CD8-positive, alpha-beta T cell (primary cell): ENCODE measurements at places on chromosomes 4 and X.

DNA sequence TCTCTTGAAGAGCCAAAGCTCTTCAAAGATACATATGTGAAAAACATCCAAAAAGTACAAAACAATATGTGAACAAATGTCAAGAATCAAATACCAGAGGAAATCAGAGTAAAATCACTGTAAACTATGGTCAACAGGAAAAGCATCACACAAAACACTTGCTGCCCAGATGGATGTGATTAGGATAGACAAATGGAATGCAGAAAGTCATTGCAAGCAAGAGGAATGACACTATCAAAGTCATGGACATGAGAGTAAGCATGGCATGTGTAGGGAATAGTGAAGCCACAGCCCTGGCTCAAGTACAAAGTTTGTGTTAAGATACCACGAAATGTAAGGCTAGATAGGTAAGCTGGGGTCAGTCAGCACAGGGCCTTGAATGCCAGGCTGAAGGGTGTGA lies 37.7 kb downstream of the CLDN2 start:
- no peak for DNase-seq

- no peak for DNase-seq
Measured at GRCh38 chr4:57136281-57136680, 26.1 kb upstream of the IGFBP7 start.

DNA sequence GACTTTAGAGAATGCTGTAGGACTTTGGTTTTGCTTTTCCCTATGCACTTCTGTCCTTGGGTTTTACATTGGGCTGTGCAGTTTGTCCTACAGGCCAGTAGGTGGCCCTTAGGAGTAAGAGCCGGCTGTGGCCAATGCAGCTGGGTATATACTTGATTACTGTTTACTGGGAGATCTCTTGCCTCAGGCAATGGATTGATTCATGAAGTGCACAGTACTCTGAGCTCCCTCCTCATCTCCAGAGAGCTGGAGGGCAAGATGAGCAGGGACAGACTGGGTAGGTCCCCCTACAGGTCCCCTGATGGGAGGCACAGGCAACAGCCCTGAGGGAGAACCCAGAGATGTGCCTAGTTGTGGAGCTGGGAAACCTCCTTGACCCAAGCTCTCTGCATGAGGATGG lies 103.8 kb upstream of the QRFPR start:
- DNase-seq = no peak

DNA sequence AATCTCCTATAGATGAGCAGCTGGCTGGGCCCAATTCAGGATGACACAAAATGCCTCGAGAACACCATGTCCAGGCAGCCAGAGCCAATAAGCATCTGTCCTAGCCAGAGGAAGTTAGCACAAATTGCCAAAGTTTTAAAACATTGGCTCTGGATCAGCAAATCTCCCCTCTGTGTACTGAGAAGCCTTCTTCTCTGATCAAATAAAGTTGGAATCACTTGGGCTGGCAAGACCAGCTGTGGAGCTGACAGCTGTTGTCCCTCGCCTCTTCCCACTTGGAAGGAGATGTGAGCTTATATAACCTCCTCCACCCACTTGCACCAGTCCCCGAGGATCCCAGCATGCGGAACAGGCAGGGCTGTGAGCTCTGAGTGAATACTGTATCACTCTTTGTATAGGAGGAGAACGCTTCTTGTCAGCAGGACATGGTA lies 183.9 kb downstream of the OPHN1 start:
- no peak for DNase-seq

- DNase-seq = no peak
Measured at GRCh38 chr4:42078184-42078801, 74.2 kb downstream of the BEND4 start.

- no peak for DNase-seq
Measured at GRCh38 chr4:172777729-172778431, 390.7 kb upstream of the GALNT7 start.

- DNase-seq = no peak
Measured at GRCh38 chr4:102042871-102043802, 252.6 kb downstream of the BANK1 start.

DNA sequence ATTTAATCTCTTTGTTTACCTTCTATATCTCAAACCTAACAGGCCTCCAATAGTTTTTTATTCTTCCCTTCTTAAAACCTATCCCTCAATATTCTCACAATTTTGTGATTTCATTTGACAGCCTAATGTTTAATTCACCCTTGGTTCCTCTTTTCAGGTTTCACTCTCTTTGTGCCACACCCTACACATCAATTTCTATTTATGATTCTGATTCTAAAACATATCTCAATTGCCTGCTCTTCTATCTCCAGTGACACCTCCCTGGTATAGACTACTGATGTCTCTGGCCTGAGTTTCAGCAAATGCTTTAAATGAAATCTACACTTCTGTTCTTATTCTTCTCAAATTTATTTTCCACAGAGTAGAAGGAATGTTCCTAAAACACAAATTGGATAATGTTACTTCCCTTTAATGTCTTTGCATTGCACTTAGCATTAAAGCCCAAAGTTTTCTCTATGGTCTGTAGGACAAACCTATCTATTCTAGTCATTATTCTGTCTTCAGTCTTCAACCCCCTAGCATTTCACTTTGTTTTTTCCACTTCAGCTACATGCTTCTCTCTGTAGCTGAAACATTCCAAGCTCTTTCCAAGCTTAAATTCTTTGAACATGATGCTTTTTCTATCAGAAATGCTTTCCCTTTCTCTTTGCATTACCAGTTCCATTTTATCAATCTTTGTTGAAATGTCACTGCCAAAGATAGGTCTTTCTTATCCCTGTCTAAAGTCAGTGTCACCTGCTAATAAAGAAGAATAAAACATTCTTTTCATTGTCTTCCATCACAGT lies 622.0 kb downstream of the CENPC start:
- DNase-seq = no peak

DNA sequence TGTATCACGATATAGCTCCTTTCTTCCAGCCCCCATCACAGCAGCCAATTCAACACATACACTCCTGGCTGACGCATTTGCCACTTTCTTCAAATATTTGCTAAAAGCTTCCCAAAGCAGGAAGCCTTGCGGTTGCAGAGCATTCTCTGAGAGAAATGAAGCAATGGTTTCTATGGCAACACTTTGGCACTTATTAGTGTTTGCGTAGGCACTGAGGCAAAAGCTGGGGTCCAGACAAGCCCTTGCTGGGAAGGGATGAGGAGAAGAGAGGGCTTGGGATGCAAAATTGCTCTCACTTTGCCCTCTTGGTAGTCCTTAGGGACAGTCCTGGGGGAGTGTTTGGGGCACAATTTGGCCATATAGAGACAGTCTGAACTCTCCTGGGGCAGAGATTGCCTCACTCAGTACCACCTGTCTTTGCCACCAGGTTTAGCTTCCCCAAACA lies 55.0 kb upstream of the PAK3 start:
- no peak for DNase-seq

- DNase-seq = no peak
Measured at GRCh38 chrX:151985955-151986354, 11.5 kb upstream of the GABRE start.

DNA sequence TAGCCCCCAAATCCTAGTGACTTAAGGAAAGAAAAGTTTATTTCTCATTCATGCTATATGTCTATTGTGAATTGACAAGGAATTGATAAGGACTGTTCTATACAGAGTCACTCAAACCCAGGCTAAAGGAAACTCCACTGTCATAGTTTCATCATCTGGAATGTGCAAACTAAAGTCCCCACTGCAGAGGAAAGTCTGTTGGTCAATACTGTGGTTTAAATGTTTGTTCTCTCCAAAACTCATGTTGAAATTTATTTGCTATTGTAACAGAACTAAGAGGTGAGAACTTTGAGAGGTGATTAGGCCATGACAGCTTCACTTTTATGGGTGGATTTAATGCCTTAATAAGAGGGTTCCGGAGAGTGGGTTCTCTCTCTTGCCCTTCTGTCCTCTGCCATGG lies 149.6 kb downstream of the COX18 start:
- no peak for DNase-seq

DNA sequence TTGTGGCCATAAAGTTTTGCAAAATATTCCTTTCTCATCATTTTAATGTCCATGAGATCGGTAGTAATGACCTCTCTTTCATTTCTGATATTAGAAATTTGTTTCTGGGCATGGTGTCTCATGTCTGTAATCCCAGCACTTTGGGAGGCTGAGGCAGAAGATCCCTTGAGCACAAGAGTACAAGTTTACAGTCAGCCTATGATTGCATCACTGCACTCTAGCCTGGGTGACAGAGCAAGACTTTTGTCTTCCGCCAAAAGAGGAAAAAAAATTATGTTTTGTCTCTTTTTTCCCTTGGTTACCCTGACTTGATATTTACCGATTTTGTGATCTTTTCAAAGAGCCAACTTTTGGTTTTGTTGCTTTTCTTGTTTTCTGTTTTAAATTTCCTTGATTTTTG lies 10.8 kb upstream of the NKAP start:
- DNase-seq = peak; percentile 43

DNA sequence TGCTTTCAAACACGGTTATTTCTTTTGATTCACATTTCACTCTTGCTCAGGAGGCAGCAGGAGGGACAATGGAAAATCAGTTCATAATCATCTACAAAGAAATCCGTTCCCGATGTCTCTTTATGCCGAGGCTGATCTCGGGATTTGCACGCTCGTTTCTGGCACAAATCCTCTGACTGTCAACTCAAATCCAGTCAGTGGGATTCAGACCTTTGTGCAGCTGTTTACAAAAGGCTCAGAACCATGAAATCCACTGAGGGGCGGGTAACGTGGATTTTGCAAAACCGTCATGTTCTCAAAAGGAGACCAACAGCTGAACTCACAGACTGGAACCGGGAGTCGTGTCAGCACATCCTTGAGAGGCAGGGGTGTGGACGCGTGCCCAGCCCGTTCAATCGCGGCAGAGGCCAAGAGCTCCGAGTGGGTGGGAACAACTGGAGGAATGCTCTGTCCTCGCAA lies 46.4 kb downstream of the ACOX3 start:
- no peak for DNase-seq

DNA sequence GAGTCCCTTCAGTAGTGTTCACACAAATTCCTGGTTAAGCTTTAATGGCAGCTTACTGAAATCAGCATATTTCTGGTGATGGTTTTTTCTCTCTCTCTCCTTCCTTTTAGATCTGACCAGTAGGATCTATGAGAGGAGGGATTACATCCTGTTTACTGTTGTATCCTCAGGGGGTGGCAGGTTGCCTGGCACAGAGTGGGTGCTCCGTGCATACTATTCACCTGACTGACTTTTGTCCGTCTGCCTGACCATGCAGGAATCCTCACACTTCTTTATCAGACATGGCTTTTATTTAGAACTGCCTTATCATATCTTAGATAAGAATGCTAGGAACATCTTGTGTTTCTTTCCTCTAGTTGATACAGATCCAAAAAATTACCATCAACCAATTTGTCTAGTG lies 29.6 kb downstream of the MCUB start:
- no peak for DNase-seq

DNA sequence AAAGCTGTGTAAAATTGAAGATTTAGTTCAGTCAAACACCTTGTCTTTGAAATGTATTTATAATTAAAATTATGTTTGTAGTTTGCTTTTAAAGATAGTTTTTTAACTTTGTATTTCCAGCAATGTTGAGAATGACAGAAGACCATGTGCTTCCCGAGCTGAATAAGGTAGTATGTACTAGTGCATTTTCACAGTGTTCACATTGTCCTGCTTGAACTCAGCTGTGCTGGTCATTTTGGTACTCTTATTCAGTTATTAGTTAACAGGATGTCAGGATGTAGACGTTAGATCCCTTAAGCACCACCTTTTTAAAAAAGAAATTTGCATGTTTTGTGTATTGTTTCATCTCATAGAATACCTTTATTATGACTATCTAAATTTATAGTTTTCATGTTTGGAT lies 28.4 kb downstream of the ANAPC4 start:
- no peak for DNase-seq

- no peak for DNase-seq
Measured at GRCh38 chr4:40373636-40374035, 38.5 kb downstream of the CHRNA9 start.

DNA sequence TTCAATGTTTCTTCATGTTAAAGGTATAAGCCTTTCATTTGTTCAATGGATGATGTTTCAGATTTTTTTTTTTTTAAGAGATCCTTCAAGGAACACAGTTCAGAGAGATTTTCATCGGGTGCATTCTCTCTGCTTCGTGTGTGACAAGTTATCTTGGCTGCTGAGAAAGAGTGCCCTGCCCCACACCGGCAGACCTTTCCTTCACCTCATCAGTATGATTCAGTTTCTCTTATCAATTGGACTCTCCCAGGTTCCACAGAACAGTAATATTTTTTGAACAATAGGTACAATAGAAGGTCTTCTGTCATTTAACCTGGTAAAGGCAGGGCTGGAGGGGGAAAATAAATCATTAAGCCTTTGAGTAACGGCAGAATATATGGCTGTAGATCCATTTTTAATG lies 75.8 kb downstream of the NPNT start:
- no peak for DNase-seq

GRCh38 chr4:105130945-105131344 lies 15.7 kb upstream of the TET2 start:
- no peak for DNase-seq

DNA sequence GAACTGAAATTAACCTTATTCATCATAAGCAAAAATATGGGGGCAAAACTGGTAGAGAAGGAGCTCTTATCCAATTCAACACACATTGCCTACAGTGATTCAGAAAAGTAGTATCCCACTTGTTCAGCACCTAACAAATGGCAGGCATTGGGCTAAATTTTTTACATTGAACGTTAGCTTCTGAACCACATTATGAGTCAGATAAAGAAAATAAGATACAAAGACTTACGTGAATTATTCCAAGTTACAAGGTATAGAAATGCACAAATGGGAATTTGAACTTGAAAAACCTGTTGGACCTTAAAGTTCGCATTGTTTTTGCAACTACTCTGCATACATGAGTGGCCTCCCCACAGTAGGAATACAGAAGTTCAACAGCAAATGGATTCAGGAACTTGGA lies 210.6 kb downstream of the LDB2 start:
- DNase-seq = no peak

- no peak for DNase-seq
Measured at GRCh38 chr4:2833671-2834000, 10.0 kb upstream of the ADD1 start.

DNA sequence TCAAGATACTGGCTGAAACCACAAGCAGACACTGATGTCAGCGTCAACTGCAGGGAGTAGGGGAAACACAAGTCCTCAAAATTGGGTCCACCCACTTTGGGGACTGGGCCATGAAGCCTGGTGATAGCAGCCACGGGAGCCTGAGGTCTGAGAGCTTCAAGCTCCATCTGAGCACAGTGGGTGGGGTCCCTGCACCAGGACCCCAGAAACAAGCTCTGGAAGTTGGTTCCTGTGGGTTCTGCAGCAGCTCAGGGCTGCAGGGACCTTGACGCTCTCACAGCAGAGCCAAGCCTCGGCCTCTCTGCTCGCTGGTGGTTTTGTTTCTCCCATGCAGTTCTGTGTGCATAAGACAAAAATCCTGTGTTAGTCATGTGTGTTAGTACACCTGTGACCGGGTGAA lies 54.5 kb downstream of the CPLX1 start:
- no peak for DNase-seq

- DNase-seq = peak; percentile 6
Measured at GRCh38 chr4:115090483-115091075, 22.8 kb downstream of the NDST4 start.

DNA sequence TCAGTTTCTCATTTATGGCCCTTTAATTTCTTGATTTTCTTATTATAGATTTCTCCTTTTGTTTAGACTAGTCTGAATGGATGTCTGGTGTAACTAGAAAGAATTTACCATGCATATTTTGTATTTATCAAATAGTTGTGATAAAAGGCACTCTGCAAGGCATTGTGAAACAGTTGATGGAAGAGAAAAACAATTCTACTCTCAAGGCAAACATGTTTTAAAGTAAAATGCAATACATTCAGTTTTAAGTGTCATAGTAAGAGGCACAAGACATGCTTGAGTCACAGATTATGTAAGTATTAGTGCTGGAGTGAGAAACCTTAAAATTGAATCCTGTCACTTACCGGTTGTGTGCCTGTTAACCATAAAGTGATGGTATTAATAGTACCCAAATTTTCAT lies 283.3 kb upstream of the DKK2 start:
- DNase-seq = no peak
